ENCODE measurements at places on chromosomes 5 and 9.

DNA sequence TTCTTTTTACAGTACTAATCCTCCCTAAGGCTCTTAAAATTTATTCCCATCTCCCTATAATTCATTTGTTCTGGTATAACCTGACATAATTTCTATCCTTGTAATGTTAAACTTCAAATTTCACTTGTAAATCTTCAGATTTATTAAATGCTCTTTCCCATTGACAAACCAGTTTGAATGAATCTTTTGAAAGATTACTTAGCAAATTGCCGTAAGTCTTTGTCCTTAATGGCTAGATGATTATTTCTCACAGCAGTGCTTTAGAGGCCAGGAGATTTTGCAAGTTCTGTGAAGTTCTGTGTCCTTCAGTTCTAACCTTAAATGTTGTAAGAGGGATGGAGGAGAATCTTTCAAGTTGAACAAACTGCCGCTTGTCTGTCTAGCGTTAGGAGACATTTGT is 4.2 kb downstream of the SLC44A1 start:
- DNase-seq = no peak

DNA sequence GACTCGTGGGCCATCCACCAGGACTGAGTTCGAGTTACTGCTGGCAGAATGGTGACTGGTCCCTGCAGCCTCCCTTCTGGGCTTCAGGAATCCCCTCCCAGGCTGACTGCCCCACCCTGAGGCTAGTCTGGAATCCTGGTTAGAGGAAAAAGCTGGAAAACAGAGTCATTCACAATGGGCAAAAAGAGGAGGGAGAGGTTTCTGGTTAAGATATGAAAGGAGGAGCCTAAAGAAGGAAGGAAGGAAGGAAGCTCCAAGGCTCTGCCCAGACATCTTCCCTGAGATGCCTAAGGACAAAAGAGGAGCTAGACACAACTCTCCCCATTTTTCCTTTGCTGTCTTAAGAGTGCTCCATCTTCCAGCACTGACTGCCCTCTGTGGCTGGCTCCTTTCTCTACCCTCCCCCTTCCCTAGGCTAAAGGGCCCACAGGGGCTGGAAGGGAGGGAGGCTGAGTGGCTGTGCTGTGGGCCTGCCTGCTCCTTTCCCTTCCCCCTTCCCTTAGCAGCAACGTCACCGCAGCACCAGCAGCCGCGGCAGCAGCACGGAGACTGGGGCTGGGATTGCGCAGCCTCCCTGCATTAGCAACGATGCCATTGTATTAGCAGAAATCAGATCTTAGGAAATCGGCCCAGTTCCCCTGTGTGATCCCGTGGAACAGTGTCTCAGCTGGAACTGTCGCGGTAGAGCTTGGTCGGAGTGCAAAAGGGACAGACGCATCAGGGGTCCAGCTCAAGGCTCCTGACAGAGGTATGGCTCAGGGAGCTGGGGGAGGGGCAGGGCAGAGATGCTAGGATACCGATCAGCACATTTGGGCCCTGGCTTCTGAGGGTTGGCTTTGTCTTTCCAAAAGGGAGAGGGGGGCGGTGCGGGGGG is 48.7 kb downstream of the RUSC2 start:
- peak; percentile 95 for DNase-seq

DNA sequence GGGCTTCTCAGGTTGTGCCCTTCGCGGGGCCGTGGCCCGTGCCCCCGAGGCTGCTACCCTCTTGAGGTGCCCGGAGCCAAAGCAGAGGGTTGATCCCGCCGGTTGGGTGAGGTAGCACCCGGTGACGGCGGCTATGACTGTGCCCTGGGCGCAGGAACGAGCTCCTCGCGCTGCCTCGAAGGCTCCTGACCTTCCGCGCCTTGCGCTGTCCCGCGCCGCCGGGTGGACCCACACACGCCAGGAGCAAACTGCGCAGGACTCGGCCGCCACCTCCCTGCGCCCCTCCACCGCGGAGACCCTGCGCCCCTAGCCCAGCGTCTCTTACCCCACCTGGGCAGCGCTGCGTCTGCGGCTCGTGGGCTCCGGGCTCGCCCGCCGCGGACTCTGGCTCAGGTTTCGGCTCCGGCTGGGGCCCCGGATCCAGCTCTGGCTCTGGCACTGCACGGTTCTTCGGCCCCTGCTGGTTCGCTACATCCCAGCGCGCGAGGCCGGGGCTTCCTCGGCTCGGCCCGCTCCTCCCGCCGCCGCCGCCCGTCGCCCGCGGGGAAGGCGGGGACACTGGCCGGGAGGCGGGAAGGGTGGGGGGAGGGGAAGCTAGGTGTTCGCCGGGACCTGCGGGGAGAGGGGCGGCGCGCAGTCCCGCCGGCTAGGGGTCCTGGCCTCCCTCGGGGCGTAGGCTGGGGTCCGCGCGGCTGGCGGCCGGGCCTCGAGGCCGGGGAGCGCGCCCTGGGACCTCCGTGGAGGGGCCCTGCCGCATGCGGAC is 5.4 kb upstream of the PITX1 start:
- DNase-seq = no peak

GRCh38 chr9:133935328-133936005 is 56.7 kb downstream of the VAV2 start:
- no peak for DNase-seq

GRCh38 chr5:136811086-136811485 is 445.7 kb upstream of the TRPC7 start:
- DNase-seq = no peak

GRCh38 chr5:116299746-116300640 is 215.2 kb downstream of the COMMD10 start:
- DNase-seq = no peak

GRCh38 chr9:36831381-36832161 is 202.5 kb downstream of the PAX5 start:
- no peak for DNase-seq

- DNase-seq = no peak
Measured at GRCh38 chr9:70220216-70220615, 38.6 kb upstream of the SMC5 start.

DNA sequence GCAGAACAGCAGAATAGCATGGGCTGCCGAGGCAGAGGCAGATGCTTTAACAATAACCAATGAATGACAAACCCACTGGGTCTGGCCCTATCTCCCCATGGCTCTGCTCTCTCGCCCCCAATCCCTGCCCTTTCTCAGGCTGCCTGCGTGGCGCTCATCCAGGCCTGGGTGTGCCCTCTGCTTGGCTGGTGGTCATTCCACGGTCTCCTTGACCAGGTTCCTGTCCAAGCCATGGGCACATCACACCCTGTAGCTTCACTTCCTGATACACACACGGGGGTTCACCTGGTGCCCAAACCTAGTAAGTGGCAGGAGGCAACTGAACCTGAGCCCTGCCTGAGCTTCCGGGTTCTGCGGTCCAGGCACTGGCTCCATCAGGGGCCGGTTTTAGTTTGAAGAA is 87.6 kb downstream of the DAP start:
- no peak for DNase-seq

DNA sequence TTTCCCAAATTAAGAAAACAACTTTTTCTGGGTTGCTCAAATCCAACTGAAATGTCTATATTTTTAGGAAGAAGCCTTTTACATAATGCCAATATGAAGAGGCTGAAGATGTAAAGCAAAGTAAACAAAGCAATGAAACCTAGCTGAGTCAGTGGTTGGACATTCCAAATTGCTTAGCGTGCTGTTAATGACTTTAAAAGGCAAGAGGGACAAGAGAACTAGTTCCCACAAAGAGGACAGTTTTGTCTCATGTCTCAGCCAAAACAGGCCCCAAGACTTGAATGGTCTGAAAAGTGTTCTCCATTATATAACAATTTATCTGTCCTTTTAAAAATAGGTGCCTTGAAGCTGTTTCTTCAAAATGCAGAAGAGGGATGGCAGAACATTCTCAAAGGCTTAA is 407.0 kb downstream of the ENC1 start:
- no peak for DNase-seq

GRCh38 chr5:173197375-173197891 is 37.6 kb downstream of the NKX2-5 start:
- no peak for DNase-seq

GRCh38 chr9:68975365-68976043 is 38.4 kb downstream of the PRKACG start:
- DNase-seq = no peak

DNA sequence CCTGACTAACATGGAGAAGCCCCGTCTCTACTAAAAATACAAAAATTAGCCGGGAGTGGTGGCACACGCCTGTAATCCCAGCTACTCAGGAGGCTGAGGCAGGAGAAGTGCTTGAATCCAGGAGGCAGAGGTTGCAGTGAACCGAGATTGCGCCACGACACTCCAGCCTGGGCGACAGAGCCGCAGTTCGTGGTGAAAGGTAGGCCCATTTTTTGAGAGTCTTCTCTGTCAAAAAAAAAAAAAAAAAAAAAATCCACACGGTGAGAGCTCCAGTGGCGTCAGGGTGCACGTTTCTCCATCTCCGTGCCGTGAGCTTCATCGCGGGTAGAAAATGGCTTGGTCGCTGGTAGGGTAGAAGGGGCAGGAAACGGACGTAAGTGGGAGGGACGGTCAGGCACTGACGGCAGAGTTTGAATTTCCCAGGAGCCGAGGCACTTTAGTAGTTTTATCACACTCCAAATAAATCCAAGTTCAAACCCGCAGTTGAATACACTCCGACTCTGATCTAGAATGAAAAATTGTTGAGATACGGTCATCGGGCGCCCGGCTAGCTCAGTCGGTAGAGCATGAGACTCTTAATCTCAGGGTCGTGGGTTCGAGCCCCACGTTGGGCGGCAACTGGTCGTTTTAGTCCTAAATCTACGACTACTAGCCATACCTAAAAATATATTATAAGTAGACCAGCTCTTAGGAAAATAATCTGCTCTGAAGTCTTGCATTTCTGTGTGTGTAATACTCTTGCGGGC is 2.4 kb upstream of the TRIM7 start:
- peak; percentile 89 for DNase-seq

Data from eye (tissue), 1 donor.